ENCODE measurements at places on chromosomes 6 and 20.

- DNase-seq, result no peak
Measured at GRCh38 chr20:62489932-62490263, 14.1 kb upstream of the GATA5 start.

DNA sequence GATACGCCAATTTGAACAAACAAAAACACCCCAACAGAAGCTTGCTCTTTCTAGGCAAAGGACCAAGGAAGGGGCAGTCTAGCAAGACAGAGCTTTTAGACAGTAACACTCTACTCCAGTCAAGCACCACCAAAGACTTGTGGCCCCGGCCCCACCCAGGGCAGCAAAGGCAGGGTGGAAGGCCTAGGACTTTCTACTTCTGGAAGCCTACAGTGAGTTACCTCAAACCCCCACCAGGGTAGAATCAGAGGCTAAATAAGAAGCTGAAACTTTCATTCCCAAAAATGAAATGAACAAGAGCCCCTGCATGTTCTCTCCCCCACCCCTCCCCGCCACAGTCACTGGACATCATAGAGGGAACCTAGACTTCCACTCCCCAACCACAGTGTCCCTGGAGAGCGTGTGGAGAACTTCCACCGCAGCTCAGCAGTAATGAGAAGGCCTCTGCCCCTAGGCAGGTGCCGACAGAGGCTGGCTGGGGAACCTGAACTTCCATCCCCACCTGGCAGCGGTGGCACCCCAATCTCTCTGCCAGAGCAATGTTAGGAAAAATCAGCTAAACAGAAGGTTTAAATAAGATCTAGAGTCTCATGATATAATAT lies 40.0 kb downstream of the KATNA1 start:
- no peak for DNase-seq

DNA sequence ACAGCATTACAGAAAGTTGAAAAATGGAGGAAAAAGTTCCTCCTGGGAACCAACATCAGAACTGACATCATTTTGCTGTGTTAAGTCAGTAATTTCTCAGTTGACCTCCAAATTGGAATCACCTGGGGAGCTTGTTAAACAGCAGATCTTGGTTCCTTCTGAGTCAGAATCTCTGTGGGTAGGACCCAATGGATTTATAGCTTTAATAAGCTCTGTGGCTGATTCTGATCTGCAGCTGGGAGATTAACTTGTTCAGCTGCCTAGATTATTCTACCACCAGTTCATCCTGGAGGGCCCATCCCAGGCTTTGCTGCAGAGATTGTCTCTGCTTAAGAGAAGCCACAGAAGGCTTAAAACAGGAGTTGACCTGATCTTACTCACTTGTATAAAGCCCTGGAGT lies 90.7 kb upstream of the POPDC3 start:
- peak; percentile 38 for DNase-seq

DNA sequence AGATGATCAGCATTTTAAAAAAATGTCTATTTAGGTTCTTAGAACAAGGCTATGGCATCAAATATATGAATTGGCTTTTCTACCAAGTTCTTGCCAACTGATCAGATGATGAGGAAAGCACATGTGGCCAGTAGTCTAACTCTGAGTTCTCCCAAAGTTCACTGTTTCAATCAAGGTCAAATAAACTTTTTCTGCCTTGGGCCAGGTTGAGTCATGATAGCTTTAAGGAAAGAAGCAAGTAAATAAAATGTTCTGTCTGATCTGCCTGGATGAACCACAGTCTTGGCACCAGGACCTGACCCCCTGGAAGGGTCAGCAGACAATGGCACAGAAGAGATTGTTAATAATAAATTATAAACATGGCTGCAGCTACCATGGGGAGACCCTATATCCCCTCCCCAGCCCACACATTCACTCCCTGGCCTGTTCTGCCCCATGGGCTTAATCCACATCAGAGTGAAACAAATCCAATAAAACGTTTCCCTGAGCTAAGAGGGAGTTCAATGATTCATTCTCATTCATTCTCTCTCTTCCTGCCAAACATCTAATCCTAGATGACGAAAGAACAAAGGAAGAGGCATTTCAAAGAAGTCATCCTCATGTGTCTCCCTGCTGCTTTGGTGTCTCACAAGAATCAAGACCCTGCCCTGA lies 661.6 kb downstream of the DHX35 start:
- DNase-seq, result no peak

- DNase-seq, result no peak
Measured at GRCh38 chr20:57619051-57619831, 985 bp downstream of the ZBP1 start.

DNA sequence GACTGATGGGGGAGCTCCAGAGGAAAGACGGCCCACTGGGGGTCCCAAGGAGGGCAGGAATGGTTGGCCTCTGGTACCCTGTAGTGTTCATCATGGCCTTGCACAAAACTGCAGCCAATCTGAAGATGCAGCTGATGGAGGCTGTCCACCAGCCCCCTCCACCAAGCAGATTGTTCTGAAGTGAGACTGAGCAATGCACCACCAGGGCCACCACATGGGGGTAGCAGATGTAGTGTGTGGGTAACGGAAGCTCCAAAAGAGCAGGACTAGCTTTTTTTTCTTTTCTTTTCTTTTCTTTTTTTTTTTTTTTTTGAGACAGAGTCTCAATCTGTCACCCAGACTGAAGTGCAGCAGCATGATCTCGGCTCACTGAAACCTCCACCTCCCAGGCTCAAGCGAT lies 181.0 kb upstream of the MYLIP start:
- DNase-seq, result no peak

- DNase-seq, result no peak
Measured at GRCh38 chr6:56567501-56567900, 75.2 kb downstream of the DST start.
